ENCODE measurements at places on chromosomes 13 and 19.

GRCh38 chr13:43363156-43363953 lies 340.0 kb downstream of the DNAJC15 start:
- DNase-seq: no peak

GRCh38 chr13:112657850-112658445 lies 31.9 kb upstream of the ATP11A start:
- DNase-seq: peak; percentile 96

GRCh38 chr19:35022460-35022859 lies 7.8 kb upstream of the SCN1B start:
- no peak for DNase-seq

DNA sequence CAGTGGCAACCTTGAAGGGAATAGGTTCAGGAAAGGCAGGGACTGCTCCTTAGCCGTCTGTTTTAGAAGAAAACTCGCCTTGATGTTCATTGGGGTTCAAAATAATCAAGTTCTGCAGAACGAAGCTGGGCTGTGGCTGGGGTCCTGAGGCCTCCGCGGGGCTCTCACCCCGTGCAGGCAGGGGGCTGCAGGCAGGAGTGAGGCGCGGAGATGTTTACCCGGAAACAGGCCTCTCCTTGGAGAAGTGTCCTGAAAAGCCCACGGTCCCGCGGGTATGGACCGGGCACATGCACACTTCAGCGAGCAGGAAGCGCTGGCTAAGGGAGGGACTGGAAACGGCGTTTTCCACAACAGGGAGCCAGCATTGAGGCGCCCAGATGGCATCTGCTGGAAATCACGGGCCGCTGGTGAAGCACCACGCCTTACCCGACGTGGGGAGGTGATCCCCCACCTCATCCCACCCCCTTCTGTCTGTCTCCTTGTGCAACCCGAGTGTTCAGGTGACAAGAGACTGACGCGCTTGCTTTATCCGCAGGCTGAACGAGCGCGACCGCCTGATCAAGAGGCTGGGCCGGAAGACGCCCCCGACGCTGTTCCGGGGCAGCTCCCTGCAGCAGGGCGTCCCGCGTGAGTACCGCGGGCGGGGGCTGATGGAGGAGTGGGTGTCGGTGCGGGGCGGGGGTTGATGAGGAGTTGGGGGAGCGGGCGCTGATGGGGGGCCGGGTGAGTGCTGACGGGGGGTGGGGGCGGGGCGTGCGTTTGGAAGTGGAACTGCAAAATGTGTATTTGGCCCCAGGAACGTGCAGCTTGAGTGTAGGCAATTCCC lies 39.6 kb downstream of the SHISA2 start:
- DNase-seq: no peak

DNA sequence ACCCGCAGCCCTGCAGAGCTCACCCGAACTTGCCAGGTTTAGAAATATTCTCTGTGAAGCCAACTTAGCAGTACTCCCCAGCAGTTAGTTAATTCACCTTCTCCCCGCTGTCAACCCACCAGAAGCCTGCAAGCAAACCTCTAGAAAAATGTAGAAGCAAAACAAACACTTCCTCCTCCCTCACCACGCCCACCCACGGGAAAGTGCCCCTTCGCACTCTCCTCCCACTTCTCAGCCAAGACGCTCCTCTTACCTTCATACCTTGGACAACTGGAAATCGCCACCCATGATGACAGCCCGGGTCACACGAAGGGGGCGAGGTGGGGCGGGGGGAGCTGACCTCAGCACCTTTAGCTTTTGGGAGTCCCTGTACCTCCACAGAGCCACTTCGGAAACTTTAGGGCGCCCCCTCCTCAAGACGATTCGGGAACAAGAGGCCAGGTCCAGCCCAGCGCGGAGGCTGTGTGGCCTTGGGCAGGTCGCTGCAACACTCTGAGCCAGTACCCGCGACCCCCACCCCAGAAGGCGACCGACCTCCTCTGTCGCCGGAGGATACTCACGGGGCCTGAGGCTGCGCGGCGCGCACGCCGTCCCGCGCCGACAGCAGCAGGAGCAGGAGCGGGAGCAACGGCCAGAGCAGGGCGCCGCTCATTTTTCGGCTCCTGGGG lies 485 bp downstream of the CPAMD8 start:
- peak; percentile 24 for DNase-seq

DNA sequence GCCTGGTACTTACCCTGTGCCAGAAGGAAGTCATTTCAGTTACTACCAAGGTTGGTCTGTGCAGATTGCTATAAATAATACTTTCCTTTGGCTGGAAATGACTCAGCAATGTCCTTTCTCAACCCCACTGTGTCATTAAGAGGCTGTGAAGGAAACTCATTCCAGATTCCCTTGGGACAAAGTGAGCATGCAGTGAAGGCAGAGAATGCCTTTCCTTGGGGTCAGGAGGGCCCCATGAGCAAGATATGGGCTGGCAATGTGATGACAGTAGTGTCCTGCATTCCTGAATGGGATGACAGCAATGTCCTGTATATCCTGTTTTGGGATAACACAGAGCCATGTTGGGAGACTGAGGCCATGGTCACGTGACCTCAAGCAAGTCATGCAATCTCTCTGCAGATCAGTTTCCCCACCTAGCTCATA lies 213.1 kb upstream of the TMTC4 start:
- peak; percentile 74 for DNase-seq

DNA sequence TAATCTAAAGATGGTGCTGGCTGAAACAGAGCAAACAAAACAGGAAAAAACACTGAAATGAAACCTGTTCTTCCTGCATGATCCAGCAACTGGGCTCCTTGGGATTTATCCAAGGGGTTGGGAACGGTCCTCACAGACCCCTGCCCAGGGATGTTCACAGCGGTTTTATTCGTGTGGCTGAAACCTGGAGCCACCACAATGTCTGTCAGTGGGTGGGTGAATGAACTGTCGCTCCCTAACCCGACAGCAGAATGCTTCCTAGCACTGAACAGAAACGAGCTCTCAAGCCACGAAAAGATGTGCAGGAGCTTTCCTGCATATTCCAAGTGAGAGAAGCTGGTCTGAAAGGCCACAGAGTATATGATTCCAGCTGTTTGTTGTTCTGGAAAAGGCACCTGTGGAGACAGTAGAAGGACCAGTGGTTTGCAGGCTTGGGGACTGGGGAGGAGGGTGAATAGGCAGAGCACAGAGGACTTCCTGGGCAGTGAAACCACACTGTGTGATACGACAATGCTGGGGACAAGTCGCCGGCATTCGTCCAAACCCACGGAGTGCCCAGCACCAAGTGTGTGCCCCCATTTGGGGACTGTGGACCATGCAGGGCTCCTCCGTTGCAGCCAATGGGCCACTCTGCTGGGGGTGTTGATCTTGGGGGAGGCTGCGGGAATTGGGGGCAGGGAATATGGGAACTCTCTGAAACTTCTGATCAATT lies 73.9 kb downstream of the TEX29 start:
- no peak for DNase-seq

GRCh38 chr19:6374161-6374709 lies 1.5 kb downstream of the PSPN start:
- no peak for DNase-seq

DNA sequence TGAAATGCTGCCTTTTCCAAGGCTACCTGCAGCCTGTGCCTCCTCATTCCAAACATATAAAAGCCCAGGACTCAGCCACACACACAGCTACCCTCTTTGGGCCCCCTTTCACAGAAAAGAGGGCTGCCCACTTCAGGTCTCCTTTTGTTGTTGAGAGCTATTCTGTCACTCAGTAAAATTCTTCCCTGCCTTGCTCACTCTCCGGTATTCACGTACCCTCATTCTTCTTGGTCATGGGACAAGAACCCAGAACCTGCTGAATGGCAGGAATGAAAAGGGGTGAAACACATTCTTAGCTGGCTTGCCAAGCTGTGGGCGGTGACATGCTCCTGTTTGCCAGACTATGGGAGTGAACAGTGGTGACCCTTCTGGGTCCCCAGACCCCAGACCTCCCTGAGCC lies 338.0 kb upstream of the ATXN8OS start:
- no peak for DNase-seq

DNA sequence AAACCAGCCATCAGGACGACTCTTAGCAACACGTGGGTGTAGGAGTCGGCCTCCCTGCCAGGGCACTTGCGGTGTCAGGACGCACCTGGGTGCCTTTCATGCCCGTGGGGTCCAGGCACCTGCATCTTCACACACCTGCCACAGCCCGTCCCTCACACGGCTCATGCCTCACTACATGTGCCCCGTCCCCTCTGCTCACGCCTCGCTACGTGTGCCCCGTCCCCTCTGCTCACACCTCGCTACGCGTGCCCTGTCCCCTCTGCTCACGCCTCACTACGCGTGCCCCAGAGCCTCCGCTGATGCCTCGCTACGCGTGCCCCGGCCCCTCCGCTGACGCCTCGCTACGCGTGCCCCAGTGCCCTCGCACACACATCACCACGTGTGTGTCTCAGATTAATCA lies 58.0 kb upstream of the F7 start:
- no peak for DNase-seq

DNA sequence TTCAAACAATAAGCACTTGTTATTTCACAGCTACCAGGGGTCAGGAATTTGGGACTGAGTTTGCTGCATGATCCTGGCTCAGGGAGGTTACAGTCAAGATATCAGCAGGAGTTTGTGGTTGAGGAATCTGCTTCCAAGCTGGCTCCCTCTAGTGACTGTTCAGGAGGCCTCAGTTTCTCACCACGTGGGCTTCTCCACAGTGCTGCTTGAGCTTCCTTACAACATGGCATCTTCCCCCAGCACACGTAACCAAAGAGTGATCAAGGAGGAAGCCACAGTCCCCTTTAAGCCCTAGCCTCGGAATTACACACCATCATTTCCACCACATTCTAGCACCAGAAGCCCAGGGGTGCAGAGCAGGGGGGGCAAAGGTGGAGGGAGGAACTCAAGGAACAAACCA lies 28.8 kb downstream of the CELF5 start:
- DNase-seq: no peak

- DNase-seq: no peak
Measured at GRCh38 chr19:35773020-35773806, 2.2 kb upstream of the ARHGAP33 start.

DNA sequence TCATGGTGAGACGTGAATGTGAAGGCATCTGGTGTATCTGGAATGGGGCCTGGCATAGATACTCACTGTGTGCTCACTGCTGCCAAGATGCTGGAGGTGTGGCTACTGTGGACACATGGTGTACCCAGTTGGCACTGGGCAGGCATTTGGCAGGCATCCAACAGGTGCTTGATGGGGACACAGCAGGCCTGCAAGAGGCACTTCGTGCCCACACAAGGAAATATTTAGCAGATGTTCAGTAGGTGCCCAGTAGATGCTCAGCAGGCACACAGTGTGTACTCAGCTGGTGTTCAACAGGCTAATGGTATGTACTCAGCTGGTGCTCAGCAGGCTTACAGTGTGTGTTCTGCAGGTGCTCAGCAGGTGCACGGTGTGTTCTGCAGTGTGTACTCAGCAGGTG lies 14.2 kb downstream of the CRTC1 start:
- no peak for DNase-seq

- DNase-seq: no peak
Measured at GRCh38 chr19:31351855-31352195, 2.6 kb upstream of the TSHZ3 start.

DNA sequence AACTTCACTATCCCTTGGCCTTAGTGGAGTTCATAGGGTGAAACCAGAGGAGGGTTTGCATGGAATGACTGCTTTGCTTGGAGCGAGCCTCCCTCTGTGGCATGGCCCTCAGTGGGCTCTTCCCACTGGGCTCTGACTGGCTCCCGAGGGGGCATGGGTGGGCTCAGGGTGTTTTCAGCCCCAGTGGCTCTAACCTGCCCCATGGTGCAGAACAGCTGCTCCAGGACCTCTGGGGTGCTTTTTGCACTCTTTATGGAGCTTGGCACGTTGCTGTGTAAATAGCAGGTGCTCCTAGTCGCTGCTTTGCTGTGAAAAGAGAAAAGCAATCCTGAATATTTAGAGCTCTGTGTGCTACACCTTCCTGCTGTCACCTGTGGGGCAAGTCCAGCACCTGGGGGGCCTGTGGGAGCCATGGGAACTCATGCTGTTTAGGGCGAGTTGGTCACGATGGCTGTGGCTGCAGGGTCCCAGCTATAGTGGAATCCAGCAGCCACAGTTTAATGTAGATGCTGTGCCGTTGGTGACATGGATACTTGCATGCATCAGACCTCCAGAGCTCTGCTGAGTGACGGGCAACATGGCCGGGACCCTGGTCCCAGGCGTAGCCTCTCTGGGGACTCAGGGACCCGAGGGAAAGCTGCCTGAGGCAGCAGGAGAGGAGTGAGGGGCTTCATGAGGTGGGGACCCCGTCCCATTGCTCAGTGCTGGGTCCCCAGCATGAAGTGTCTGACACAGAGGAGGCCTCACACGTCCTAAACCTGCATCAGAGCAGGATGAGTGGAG lies 14.3 kb upstream of the MCF2L start:
- no peak for DNase-seq

DNA sequence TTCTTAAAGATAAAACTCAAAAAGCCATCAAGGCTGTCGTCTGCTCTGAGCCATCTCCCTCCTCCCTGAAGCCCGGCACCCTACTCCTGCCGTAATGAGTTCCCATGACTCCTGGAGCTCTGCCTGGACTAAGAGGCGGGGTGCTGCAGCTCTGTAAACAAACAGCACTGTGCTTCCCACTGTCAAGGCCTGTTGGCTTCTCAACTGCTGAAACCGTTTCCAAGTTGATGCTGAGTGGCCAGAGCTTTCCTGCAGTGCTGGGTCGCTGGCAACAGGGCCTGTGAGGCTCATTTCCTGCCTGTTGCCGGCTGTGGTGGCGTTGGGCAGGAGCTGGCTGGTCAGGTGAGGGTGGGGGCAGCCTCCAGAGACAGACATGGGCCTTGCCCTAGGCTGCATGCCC lies 26.7 kb upstream of the ISYNA1 start:
- no peak for DNase-seq

GRCh38 chr13:41107104-41107571 lies 25.5 kb downstream of the KBTBD6 start:
- no peak for DNase-seq

DNA sequence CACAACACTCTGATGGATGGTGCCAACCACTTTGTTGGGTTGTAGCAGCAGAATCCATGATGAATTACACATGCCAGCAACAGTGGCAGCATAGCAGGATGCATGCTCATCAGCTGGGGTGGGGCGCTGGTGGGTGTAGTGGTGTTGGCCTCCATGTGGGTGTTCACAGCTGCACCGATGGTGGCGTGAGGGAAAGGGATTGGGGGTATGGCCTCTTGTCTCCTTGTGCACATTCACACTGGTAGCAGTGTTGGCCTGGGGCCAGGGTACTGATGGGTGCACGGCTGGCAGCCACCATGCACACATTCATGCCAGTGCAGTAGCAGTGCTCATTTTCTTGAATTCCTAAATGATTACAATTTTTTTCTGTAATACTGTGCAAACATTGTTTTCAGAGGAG lies 2748.8 kb upstream of the PCDH20 start:
- DNase-seq: no peak

All from trophoblast cell (in vitro differentiated cells and primary cell).